ENCODE measurements at places on chromosomes 7 and 10. TPM values are rescaled to one million over a fixed set of nuclear protein-coding genes. Genes with fewer than 3 reads are reported as not detected.

DNA sequence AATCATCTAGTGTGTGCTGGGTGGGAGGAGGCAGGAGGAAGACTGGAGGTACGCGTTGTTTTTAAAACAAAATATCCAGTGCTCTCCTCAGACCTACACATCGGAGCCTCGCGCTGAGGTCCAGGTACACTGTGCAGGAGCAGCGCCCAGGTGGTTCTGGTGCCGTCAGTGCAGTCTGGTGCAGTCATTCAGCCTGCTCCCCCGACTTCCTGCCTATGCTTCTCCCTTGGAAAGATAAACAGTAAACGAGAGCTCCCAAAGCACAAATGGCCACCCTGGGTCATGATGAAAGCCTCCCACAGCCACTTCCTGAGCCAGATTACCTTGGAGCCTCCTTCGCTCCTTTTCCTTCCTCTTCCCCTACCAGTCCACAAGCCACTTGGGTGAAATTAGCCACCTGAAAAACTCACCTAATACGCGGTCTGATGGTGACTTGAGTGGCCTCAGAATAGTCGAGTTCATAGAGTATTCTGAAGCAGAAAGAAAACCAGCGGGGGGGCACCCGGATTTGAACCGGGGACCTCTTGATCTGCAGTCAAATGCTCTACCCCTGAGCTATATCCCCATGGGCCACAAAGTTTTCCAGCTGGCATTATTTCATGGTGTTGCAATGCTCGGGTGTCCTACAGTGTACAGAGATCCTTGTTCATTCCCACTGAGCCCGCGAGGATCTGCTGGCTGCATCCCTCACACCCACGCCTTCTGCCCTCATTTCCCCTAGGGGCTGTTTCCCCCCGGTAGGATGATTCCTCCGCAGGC, 82.5 kb downstream of the ZNF467 start:
- DNase-seq, result no peak
- peaks cover 5% of the 10 kb centered on the region for H3K4me1 ChIP-seq
- no peak overlapping the region for H3K27ac ChIP-seq
- H3K27me3 ChIP-seq, result no peaks in the 10 kb centered on the region
- no peak overlapping the region for H3K4me3 ChIP-seq

The DEPP1 gene
- total RNA-seq, result 68.7 TPM

The CTAGE4 gene
- total RNA-seq, result 19.2 TPM

- H3K4me3 ChIP-seq, result no peak overlapping the region
- no peaks in the 10 kb centered on the region for H3K4me1 ChIP-seq
- H3K36me3 ChIP-seq, result no peaks in the 10 kb centered on the region
- no peaks in the 10 kb centered on the region for H3K27me3 ChIP-seq
- DNase-seq, result no peak
These were observed 18.3 kb upstream of the CDK6 start for GRCh38 chr7:92854501-92855238.

GRCh38 chr10:32329061-32329460, 17.9 kb downstream of the EPC1 start:
- DNase-seq, result no peak
- H3K4me1 ChIP-seq, result peaks cover 81% of the 10 kb centered on the region
- H3K4me3 ChIP-seq, result no peak overlapping the region
- H3K36me3 ChIP-seq, result no peaks in the 10 kb centered on the region
- no peak overlapping the region for H3K27ac ChIP-seq

The ZNF804B gene
- not detected for total RNA-seq

- no peak overlapping the region for H3K27ac ChIP-seq
- H3K4me1 ChIP-seq, result no peaks in the 10 kb centered on the region
- H3K4me3 ChIP-seq, result no peak overlapping the region
- no peaks in the 10 kb centered on the region for H3K36me3 ChIP-seq
- no peaks in the 10 kb centered on the region for H3K27me3 ChIP-seq
These were observed 108.7 kb downstream of the ETV1 start for GRCh38 chr7:13880789-13881188.

DNA sequence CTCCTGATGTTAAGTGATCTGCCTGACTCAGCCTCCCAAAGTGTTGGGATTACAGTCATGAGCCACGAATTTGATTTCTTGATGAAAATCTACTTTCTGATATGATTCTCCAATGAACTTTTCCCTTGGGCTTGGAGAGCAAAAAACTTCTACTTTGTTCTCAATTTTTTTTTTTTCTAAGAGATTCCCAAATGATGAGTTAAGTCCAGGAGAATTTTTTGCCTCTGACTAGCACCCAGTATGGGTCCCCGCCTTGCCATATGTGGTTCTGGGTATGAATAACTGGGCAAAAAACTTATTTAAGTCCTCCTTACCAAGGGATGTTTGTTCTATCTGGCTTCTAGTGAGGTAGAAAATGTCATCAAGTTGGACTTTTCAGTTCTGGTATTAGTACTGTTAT, 147.9 kb upstream of the LYZL1 start:
- no peaks in the 10 kb centered on the region for H3K4me1 ChIP-seq
- no peak overlapping the region for H3K27ac ChIP-seq
- H3K27me3 ChIP-seq, result no peaks in the 10 kb centered on the region
- no peak for DNase-seq
- H3K4me3 ChIP-seq, result no peak overlapping the region

GRCh38 chr10:122361046-122361445, 13.5 kb upstream of the PLEKHA1 start:
- no peak overlapping the region for H3K4me3 ChIP-seq
- H3K27ac ChIP-seq, result no peak overlapping the region
- DNase-seq, result no peak

DNA sequence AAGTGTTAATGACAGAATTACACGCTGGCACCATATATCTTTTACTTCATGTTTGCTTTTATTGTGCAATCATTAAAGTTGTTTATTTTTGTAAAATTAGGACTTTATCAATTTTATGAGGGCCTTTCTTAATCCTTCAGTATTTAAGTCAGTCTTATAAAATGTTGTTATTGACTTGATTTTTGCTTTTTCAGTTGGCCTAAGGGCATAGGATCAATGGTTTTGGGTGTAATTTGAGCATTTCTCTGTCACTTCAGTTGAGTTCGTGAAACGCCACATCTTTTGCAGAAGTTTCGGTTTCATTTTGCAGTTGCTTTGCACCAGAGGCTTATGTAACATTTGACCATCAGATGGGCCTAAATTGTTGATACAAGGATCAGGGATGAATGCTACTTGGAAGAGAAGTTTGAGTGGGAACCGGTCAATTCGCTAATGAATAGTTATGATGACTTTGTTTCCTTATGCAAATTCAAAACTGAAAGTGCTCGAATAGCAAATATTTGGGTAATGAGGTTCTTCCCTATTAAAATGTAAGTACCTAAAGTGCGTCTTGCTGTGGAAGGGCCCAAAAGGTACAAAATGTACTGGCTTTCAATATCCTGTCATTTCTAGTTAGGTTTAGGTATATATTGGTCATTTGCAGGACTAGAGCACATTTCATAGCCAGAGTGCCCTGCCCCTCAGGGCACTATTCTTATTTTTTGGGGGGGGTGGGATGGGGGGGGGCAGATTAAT, 340.9 kb downstream of the LRMDA start:
- H3K4me1 ChIP-seq, result peaks cover 25% of the 10 kb centered on the region
- no peak for DNase-seq
- no peaks in the 10 kb centered on the region for H3K36me3 ChIP-seq
- H3K27me3 ChIP-seq, result no peaks in the 10 kb centered on the region
- peak overlapping the region; percentile 42 for H3K4me3 ChIP-seq

The NKX1-2 gene
- not detected for total RNA-seq

DNA sequence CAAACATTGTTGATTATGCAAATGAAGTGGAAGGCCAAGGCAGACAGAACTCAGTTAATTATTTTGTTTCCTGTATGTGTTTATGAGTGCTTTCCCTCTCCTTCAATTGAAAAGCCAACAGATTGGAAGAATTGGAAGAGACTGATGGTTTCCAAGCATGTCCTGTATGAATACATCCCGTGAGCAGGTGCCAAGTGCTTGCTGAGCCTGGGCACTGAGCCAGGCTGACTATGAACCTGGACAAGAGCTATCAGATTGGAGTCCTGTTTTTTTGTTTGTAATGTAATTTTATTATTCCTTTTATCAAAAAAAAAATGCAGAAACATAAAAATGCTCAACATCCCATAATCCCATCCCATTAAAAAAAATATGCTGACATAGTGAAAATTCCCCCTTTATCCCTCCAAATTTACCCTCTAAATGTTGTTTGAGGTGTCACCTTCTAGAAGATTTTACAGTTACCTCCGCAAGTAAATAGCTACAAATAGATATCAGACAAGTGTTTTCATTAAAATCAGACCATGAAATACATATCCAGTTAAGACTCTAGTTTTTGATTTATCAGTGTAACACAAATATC, 449.5 kb downstream of the GRID1 start:
- no peak overlapping the region for H3K4me3 ChIP-seq
- no peaks in the 10 kb centered on the region for H3K27me3 ChIP-seq
- no peak overlapping the region for H3K27ac ChIP-seq

The SLC39A12 gene
- total RNA-seq, result 0.17 TPM

GRCh38 chr7:105877736-105878135, 1.3 kb upstream of the ATXN7L1 start:
- H3K36me3 ChIP-seq, result no peaks in the 10 kb centered on the region
- no peak overlapping the region for H3K27ac ChIP-seq
- H3K27me3 ChIP-seq, result no peaks in the 10 kb centered on the region
- DNase-seq, result no peak
- H3K4me1 ChIP-seq, result peaks cover 10% of the 10 kb centered on the region
- peak overlapping the region; percentile 80 for H3K4me3 ChIP-seq

DNA sequence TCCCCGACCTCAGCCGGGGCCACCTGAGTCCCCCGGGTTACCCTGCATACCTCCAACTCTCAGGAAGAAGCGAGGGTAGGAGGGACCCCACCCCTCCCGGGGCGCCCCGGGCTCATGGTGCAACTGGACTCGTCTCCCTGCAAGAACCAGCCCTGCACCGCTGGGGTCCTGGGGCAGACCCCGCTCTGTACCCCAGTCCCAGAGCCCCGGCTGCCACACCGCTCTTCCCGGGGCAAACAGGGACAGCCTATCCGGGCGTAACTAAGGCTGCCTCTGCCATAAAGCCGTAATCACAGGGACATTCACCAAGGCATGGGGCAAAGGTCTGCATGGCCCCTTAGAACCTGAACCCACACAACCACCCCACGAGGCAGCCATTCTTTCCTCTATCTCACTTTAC, 6.7 kb upstream of the MAFK start:
- no peak overlapping the region for H3K27ac ChIP-seq
- no peaks in the 10 kb centered on the region for H3K4me1 ChIP-seq
- no peaks in the 10 kb centered on the region for H3K27me3 ChIP-seq
- peak; percentile 79 for DNase-seq
- no peak overlapping the region for H3K4me3 ChIP-seq

DNA sequence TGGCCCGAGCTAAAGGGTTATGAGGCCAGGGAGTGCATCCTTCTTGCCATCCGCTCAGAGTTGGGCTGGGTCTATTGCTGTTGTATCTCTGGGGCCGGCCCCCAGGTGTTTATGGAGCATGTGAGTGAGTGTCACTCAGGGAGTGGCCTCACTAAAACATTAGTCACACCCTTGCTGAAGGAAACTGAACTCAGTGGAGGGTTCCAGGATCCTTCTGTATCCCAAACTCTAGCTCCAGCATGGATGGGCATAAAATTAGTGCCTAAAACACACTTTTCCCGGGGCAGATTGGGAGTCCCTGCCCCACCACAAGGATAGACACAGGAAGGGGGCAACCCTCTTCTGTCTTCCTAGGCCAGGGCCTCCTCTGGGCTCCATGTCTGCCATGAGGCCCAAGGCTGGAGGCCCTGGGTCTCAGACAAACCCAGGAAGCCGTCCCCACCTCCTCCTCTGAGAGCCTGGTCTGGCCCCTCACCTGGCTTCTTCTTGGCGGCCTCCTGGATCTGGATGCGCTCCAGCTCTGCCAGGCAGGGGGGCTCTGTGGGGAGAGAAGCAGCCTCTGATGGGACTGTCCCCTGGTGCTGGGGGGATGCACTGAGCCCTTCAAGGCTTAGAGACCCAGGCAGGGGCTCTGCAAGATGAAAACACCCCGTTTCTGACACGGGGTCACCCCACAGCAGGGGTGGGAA, 24.5 kb downstream of the SPOCK2 start:
- no peak for DNase-seq
- H3K36me3 ChIP-seq, result no peaks in the 10 kb centered on the region
- H3K4me1 ChIP-seq, result no peaks in the 10 kb centered on the region
- no peaks in the 10 kb centered on the region for H3K27me3 ChIP-seq
- H3K27ac ChIP-seq, result no peak overlapping the region

The CALHM3 gene
- total RNA-seq, result not detected

The PPRC1 gene
- 42.3 TPM for total RNA-seq

DNA sequence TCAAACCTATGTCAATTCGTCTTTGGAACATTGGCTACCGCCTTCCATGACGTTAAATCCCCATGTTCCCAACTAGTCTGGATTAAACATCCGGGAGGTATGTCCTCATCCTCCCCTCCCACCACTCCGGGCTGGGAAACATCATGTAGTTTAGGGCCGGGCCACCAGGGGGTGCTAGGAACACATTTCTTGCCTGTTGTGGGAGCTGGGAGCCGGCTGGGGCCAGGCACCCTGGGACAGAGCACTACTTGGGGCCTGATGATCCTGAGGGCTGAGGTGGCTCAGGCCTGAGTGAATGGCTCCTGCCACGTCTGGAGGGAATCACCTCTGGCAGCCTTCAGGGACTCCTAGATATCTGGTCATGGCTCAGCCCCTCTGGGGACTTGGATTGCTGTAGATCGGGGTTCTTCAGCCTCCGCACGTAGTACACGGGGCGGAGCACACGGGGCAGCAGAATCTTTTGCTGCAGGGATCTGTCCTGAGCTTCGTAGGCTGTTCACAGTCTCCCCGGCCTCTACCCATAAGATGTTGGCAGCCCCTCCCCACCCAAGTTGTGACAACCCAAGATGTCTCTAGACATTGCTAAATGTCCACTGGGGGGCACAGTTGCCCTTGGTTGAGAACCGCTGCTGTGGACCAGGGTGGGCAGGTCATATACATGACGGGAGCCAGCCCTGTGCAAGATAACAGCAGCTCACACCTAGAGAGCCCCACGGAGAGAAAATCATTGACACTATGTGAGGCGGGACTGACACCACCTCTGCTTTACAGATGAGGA, 141.2 kb upstream of the ZNF716 start:
- H3K27me3 ChIP-seq, result no peaks in the 10 kb centered on the region
- H3K4me1 ChIP-seq, result no peaks in the 10 kb centered on the region
- no peak overlapping the region for H3K4me3 ChIP-seq
- no peak for DNase-seq
- no peaks in the 10 kb centered on the region for H3K36me3 ChIP-seq

DNA sequence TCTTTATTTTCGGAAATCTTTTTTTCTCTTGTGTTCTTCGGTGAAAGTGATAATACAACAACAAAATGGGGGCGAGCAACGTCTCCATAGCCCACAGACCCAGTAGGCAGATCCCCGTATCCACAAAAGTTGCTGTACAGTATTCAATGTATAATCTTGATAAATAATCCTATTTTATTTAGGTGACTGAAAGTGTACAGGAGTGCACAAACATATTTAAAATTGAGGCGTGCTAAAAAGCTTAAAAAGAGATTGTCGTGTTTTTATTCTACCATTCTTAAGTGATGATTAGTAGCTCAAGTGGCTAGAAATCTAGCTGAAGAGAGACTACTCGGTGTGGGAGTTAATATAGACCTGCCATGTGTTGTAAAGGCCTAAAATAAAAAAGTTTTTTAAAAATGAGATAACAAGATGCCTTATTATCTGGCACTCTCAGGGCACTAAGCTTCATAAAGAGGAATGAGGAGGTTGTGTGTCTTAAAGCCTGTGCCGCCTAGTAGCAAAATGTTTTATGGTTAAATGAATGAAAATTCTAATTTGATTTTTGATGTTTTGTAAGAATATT, 1.6 kb downstream of the CAPZA2 start:
- peak overlapping the region; percentile 87 for H3K4me3 ChIP-seq
- H3K36me3 ChIP-seq, result no peaks in the 10 kb centered on the region
- no peak for DNase-seq
- H3K4me1 ChIP-seq, result peaks cover 59% of the 10 kb centered on the region

The SLC13A1 gene
- not detected for total RNA-seq
